ENCODE measurements at places on chromosomes 13 and 19. TPM values are rescaled to one million over a fixed set of nuclear protein-coding genes. Genes with fewer than 3 reads are reported as not detected.

- no peak for DNase-seq
Measured at GRCh38 chr13:78971355-78972025, 312.5 kb upstream of the OBI1 start.

- DNase-seq = no peak
Measured at GRCh38 chr13:27522847-27523246, 72.5 kb upstream of the MTIF3 start.

The GGACT gene
- total RNA-seq = 1.4 TPM

The MLNR gene
- not detected for total RNA-seq

The ZNF57 gene
- 3.9 TPM for total RNA-seq
